Esophagus squamous epithelium (tissue), 5 donors: ENCODE measurements at places on chromosomes 11 and 22. TPM values are rescaled to one million over a fixed set of nuclear protein-coding genes. Genes with fewer than 3 reads are reported as not detected.

Gene SMIM35
- total RNA-seq: not detected

DNA sequence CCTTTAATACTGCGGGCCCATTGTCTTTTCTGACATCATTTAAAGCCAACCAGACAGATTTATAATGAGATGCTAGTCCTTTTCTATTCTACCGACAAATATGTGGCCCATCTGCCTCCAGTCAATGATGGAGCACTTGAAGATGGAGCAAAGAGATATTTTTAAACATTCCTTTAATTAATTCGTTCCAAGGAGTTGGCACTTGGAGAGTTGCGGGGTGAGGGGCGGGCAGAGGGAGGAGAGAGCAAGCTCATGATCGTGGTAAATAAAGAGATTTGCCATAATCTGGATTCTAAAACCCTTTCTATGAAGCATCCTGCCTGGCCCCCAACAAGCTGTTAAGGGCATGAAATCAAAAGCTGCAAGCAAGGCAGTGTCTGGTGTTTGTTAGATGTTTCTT lies 5.0 kb downstream of the SLC1A2 start:
- H3K27ac ChIP-seq: no peak overlapping the region
- no peak overlapping the region for H3K4me3 ChIP-seq
- H3K4me1 ChIP-seq: peaks cover 9% of the 10 kb centered on the region
- H3K36me3 ChIP-seq: no peaks in the 10 kb centered on the region
- peaks cover 70% of the 10 kb centered on the region for H3K27me3 ChIP-seq

GRCh38 chr11:17722000-17722643 lies 2.8 kb downstream of the MYOD1 start:
- no peak for DNase-seq
- peaks cover 8% of the 10 kb centered on the region for H3K4me1 ChIP-seq
- H3K27me3 ChIP-seq: peaks cover 20% of the 10 kb centered on the region
- H3K36me3 ChIP-seq: no peaks in the 10 kb centered on the region

DNA sequence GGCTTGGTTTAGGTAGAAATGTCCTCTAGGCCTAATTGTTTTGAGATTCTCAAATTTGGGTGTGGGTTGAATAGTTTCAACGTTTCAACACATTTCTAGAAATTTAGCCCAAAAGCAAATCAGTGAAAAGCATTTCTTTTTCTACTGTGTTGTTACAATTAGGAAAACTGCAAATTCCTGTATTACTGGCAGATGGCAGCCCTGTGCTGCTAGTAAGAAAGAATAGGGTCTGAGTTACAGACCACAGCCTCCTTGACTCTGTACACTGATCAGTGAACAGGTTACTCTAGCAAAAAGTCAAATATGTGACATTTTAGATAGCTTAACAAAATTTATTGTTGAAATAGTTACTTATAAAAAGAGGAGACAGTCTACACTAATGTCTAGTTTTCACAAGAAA lies 703.0 kb downstream of the JRKL start:
- H3K27ac ChIP-seq: no peak overlapping the region
- H3K4me3 ChIP-seq: no peak overlapping the region
- DNase-seq: no peak
- no peaks in the 10 kb centered on the region for H3K36me3 ChIP-seq
- H3K27me3 ChIP-seq: no peaks in the 10 kb centered on the region

GRCh38 chr22:29341849-29342127 lies 26.3 kb upstream of the RASL10A start:
- H3K27me3 ChIP-seq: no peaks in the 10 kb centered on the region
- H3K4me1 ChIP-seq: peaks cover 53% of the 10 kb centered on the region
- no peak for DNase-seq
- H3K36me3 ChIP-seq: peaks cover 53% of the 10 kb centered on the region
- no peak overlapping the region for H3K27ac ChIP-seq

Gene FUT4
- total RNA-seq: 2.2 TPM

Gene TRIM49
- total RNA-seq: not detected
